Smooth muscle cell of the coronary artery (primary cell): ENCODE measurements at places on chromosomes 4 and X. TPM values are rescaled to one million over a fixed set of nuclear protein-coding genes. Genes with fewer than 3 reads are reported as not detected.

Gene MTMR1
- total RNA-seq = 9.7 and 21.5 TPM in 2 replicates

Gene ATRX
- 61.6 and 68.1 TPM in 2 replicates for total RNA-seq

Gene SASH3
- not detected in 2 replicates for total RNA-seq

Gene SRPX2
- total RNA-seq = 42.6 and 70.9 TPM in 2 replicates

Gene TDO2
- total RNA-seq = 0.82 TPM in 1 of 2 replicates, not detected in the other

Gene SPANXN1
- total RNA-seq = not detected in 2 replicates

Gene TLL1
- total RNA-seq = 0.08 and 0.12 TPM in 2 replicates

Gene CPE
- 9.1 and 74.6 TPM in 2 replicates for total RNA-seq
